GM13977 (cell line): ENCODE measurements at places on chromosomes 16 and 17.
A peak's percentile ranks its signal among the peaks of the same experiment; 100 is the strongest.

GRCh38 chr17:29069526-29070041 lies 26.6 kb downstream of the PIPOX start:
- no peak for DNase-seq

DNA sequence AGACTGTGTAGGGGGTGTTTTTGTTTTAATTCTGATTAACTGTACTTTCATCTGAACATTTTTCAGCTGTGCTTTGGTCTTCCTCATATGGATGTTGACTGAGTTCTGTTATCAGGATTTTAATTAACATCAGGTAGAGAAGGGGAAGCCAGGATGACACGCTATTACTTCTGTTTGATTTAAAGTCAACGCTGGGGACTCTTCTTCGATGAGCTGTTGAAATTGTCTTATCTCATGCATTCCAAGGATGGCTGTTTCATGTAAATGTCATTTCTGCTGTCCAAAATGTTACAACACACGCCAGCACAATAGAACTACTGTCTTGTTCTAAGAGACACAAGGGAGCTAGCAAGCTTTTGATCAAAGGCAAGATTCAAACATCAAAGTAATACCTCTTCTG lies 263.3 kb upstream of the CDH5 start:
- DNase-seq: no peak

DNA sequence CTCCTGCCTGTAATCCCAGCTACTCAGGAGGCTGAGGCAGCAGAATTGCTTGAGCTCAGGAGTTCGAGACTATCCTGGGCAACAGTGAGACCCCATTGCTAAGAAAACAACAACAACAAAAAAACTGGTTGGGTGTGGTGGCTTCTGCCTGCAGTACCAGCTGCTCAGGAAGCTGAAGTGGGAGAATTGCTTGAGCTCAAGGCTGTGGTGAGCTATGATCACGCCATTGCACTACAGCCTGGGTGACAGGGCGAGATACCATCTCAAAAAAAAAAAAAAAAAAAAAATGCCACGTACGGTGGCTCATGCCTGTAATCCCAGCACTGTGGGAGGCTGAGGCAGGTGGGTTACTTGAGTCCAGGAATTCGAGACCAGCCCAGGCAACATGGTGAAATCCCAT lies 34.1 kb downstream of the NME2 start:
- no peak for DNase-seq

DNA sequence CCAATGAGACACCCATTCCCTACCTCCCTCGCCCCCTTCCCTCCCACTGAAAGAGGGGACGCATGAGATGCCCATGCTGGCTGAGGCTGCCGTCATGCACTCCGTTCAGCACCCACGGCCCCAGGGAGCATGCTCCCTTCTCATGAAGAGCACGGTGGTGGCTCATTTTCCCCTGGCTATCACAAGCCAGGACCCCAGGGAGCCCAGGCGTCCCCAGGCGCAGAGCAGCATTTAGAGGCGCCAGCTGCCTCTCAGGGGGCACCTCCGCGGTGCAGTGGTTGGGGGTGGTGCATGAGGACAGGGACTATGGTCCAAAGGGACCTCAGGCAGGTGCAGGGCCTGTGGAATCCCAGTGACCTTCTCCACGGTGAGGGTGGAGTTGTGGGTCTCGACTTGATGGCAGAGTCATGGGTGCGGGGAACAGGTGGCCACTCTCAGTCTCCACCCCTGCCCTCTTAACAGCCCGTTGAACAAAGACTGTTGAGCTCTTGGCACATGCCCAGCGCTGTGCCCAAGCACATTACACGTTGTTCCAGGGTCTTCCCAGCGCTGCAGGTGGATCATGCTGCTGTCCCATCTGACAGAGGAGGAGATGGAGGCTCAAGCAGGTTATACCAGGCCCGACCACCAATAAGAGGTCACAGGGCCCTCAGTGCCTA lies 13.6 kb downstream of the KIF19 start:
- no peak for DNase-seq

DNA sequence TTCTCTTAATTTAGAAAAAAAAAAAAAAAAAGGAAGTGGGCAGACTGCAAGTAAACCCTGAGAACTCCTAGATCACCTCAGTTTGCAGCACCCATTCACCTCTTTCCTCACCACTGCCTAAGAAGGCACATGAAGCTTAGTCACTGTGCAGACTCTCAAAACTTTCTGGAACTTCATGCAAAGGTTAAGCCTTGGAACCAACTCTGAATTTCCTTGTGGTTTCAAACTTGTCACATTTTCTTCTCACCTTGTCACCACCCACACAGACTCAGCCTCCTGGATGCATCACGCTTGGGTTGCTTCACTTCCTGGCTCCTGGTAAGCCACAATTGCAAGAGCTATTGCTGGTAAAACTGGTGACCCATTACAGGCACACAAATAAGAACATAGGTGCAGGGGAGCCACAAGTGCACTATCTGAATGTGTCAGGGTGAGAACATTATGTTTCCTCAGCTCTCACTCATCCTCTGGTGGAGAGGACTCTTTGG lies 15.0 kb upstream of the CPD start:
- peak; percentile 63 for DNase-seq

DNA sequence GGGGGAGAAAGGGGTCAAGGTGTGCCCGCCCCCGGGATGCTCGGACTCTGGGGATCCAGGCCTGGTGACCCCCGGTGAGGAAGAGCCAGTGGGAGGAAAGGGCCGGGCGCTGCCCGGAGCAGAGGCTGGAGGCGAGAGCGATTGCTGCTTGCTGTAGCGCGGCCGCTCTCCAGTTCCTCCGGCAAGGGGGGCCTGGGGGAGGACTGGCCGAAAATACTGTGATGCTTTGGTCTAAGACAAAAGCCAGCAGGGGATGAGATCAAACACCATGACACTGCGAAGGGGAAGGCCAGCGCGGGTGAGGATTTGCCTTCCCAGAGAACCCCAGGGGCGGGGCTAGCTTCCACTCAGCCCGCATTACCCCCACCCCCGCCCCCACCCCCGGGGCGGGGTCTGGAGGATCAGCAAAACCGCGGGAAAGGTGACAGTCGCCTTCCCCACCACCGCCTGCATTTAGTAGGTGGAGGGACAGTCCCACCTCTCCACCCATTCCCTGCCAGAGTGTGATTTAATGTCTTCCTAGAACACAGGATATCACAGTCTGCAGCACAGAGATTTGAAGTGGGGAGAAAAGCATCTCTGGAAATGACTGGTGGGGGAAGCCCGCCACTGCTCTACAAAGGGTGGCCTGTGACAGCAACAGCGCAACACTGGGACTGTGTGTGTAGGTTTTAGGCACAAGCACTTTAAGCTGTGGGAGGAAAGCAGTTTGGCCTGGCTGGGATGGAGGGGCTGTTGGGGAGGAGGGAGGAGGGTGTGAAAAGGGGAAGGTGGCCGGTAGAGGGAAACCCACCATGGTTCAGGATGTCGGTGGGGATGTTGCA lies 25.7 kb downstream of the MRC2 start:
- DNase-seq: peak; percentile 89

DNA sequence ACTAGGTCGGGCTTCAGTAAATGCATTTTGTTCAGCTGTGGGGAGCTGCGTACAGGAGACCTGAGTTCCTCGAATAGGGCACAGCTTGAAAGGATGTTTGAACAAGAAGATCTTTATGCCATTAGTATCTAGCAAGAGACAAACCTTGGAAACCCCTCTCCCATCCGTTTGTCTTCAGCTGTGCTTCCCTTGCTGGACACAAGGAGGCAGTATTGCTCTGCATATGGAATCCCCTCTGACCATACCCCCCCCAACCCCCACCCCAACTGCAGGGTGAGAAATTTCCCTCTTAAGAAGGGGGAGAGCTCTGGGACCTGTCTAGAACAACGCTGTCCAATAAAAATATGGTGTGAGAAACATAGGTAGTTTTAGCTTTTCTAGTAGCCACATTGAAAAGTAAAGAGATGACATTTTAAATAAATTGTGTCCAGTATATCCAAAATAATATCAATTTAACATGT lies 1.6 kb downstream of the MRM1 start:
- peak; percentile 80 for DNase-seq

- DNase-seq: no peak
Measured at GRCh38 chr17:50905460-50905803, 39.3 kb upstream of the TOB1 start.

GRCh38 chr17:76234354-76234679 lies 6.0 kb downstream of the RNF157 start:
- peak; percentile 48 for DNase-seq

GRCh38 chr17:58364270-58364942 lies 12.4 kb upstream of the SUPT4H1 start:
- DNase-seq: no peak

GRCh38 chr17:70153210-70153609 lies 16.1 kb upstream of the KCNJ2 start:
- no peak for DNase-seq

DNA sequence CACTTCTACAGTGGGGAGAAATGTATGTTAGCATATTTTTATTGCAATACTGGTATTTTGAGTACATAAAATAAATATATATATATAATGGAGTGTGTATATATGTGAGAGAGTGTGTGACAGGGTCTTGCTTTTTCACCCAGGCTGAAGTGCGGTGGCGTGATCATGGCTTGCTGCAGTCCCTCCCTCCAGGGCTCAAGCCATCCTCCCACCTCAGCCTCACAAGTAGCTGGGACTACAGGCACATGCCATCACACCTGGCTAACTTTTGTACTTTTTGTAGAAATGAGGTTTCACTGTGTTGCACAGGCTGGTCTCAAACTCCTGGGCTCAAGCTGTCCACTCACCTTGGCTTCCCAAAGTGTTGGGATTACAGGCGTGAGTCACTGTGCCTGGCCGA lies 4.1 kb downstream of the CYLD start:
- DNase-seq: no peak

GRCh38 chr17:83196973-83197880 lies 117.8 kb downstream of the METRNL start:
- no peak for DNase-seq

DNA sequence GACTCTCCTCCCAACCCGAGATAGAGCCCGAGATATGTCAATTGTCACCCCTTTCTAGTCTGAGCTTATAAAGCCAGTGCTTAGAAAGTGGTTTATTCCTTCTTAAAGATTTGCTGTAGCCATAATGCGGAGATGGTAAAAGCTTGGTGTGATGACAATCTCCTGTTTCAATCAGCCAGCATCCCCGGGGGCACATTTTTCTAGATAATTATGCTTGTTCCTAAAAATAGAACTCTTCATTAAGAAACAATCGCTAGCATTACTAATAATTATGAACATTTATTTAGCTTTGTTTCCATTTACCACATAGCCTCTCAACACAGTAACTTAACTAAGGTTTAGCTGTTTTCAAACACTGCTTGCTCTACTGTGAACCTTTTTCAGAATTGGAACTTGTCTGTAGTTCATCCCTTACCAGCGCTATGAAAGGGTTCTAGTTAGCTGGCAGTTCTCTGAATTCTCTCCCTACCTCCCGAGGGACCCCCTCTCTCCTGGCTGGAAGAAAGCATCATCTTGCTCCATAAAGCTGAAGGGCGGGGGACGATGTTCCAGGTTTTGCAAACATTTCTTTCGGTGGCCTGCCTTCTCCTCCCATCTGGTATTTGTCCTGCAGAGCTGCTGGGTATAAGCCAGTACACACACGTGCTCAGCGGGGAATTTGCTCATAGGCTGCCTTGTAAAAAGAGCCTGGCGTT lies 922 bp upstream of the MRPL58 start:
- peak; percentile 14 for DNase-seq
